GF-D8 (cell line): ENCODE measurements at places on chromosomes 1 and 21.

DNA sequence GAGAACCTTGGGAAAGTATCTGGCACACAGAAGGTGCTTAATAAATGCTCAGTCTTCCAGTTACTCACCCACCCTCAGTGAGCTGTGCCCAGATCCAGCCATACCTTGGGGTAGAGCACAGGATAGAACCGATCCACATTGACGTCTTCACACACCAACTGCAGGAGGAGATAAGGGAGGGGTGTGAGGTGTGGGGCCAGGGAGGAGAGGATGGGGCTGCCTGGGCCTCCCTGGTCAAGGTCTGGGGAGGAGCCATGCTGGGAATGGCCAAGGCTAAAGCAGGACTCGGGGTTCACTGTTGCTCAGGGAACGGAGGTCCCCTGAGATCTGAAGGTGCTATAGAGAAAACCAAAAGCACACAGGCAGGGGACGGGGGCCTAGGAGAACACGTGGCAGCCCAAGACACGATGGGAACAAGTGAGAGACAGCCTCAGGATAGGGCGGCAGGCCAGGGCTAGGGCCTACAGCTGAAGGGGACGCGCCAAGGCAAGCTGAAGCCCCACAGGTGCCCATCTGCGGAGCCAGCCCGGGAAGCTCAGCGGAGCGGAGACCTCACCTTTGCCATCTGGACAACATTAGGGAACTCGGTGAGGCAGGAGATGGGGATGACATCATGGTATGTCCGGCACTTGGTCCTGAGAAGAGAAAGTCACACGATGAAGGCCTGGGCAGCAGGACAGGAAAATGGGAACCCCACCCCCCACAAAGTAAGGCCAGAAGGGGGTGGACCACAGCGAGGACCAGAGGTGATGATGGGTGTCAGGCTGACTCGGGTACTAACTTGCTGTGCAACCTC is 55.9 kb downstream of the RAP1GAP start:
- no peak for DNase-seq

- DNase-seq = no peak
Observed at GRCh38 chr1:193799948-193800690, 613.7 kb upstream of the B3GALT2 start.

GRCh38 chr1:232629250-232630046 is 485 bp downstream of the SIPA1L2 start:
- DNase-seq = no peak

- DNase-seq = no peak
Observed at GRCh38 chr1:224884361-224884801, 45.1 kb upstream of the DNAH14 start.

GRCh38 chr1:45152126-45152525 is 54.3 kb downstream of the ZSWIM5 start:
- DNase-seq = no peak

DNA sequence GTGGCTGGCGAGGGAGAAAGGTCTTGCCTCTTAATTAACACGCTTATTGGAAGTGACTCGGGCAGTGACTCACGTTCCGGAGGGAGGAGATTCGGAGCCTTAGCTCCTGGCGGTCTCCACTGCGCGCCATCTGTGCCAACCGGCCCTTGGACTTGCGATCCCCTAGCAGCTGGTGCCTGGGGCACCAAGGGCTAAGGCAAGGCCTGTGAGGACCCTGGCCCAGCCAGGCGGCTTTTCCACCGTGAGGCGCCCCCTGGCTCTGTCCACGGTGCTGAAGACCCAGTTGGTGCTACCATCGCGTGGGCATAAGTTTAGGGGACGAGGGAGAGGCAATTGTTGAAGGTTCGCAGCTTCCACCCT is 1.3 kb upstream of the SYT6 start:
- DNase-seq = no peak

- DNase-seq = no peak
Observed at GRCh38 chr1:93093332-93094006, 14.4 kb downstream of the MTF2 start.

GRCh38 chr1:21384620-21385019 is 55.3 kb upstream of the NBPF3 start:
- no peak for DNase-seq

GRCh38 chr1:232149287-232150201 is 480.4 kb downstream of the SIPA1L2 start:
- DNase-seq = no peak

DNA sequence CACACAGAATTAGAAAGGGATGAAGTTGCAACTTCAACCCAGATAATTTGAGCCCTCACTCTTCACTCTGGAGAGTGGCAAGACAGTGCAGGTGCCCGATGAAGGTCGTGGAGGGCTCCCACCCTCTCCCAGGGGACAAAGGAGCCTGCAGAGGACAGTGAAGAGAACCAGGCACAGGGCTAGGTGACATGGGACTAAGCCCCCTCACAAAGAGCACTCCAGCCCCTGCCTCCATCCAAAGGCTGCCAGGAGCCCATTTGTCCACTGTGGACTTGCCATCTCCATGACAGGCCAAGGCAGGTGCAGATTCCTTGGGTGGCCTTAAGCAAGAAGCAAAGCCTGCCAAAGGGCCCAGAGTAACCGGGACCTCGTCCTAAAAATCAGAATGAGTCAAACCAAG is 15.1 kb downstream of the ERRFI1 start:
- no peak for DNase-seq

GRCh38 chr1:84611796-84612195 is 37.6 kb upstream of the CTBS start:
- DNase-seq = no peak

GRCh38 chr1:161884475-161884874 is 118.4 kb downstream of the ATF6 start:
- DNase-seq = no peak

- no peak for DNase-seq
Observed at GRCh38 chr1:84701376-84701775, 11.1 kb upstream of the SSX2IP start.

DNA sequence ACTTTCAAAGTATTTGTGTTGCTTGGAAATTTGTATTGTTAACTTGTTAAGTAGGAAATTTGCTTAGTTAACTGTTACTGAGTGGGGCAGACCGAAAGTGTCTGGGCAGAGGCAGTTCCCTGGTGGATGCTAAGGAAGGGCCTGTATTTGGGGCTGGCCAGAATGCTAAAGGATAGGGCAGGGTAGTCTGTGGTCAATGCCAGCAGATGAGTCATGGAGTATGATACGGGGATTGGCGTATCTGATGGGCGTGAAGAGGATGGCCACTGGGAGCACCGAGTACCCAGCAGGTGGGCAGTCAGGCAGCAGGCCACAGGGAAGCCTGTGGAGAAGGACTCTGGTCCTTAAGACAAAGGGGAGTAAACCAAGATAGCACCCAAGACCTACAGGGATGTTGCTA is 46.6 kb upstream of the SCAF4 start:
- DNase-seq = no peak

GRCh38 chr1:23118957-23119792 is 49.5 kb downstream of the LUZP1 start:
- no peak for DNase-seq

DNA sequence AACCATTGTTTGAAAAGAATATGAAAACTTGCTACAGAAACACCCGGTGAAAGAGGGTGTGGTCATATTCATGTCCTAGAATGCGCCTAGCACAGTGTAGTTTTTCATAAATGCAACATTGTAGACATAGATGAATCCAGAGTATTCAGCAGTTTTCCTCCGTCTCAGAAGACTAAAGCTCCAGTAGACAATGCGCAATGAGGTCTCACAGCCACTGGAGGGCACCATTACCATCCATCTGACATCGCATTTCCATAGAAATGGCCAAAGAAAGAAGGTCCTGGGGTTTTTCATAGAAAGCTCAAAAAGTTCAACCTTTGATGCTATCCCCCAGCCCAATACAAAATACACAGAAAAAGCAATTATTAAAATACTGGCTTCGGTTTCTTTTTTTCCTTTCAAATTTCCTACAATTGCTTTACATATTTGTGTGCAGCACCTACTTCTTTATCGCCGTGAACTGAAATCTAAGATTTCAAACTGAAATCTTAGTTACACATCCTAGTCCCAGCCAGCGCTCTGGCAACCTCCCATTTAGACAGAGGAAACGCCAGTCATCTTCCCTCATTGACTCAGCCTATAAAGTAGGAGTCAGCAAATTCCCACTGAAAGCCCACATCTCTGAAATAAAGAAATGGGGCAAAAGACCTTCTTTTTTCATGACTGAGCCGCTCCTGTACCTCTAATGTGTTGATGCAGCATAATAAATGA is 3.9 kb upstream of the CD58 start:
- peak; percentile 24 for DNase-seq

DNA sequence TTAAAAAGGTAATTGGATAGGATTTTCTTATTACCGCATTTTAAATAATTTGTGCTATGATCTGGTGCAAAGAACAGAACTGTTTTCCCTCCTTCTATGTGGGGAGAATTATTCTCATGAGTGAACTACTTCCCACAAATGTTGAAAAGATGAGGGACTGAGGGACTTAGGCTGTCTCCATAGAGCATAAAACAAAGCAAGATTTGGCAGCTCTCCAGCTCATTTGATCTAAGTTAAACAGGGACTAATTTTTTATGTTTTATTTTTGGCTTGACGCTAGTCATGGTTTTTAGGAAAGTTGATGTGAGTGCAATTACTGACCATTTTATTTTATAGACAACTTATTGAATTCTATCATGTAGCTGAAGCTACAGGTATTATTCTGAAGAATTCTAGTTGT is 362.3 kb downstream of the HLX start:
- DNase-seq = no peak

GRCh38 chr1:36842448-36842847 is 191.9 kb downstream of the GRIK3 start:
- DNase-seq = no peak

GRCh38 chr1:10519016-10519417 is 44.3 kb downstream of the PEX14 start:
- no peak for DNase-seq

DNA sequence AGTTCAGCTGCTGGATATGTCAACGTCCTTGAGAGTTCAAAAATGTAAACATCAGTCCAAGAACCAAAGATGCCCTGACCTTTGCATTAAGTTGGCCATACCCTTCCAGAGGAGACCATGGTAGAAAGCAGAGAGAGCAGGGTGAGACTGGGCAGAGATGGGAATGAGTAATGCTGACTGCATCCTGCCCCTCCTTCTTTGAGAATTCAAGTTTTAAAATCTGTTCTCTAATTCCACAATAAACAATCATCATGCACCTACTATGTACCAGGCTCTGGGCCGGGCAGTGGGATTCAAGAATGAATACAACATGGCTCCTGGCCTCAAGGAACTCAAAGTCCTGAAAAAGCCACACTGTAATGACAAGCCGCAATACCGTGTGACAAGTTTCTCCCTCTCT is 3.9 kb upstream of the HAO2 start:
- no peak for DNase-seq

DNA sequence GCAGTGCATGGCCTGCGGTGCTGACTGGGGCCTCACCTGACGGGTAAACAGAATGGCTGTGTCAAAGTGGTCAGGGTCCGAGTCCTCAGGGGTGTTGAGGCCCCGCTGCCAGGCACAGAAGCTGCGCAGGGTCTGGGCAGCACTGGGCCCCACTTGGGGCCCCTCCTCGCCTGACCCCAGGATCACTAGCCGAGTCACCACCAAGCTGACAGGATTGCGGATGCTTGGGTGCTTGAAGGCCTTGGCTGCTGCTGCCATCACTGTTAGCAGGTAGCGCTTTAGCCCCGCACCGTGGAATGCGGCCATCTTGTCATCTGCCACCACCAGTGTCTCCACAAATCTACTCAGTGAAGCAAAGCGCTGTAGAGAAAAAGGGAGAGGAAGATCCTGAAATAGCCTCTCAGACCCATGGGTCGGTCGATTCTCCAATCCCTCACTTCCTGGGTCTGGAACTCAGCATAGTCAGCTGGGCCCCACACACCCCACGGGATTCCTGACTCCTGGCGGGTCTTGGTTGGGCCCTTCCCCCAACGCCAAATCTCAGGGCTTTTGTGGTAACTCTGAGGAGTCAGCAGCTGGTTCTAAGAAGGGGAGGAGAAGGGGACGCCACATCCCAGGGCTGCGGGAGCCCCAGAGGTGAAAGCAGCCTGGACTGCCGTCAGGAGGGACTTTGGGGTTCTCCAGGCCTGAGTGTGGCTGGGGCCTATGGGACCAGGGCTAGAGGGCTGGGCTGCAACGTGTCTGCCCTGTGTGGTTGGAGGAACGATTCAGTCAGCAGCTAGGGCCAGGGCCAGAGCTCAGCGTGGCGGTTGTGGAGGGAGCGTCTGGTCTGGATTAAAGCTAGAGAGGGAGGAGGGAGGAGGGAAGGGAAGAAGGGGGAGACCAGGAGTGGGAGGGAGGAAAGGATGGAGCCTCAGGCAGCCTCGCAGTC is 2.1 kb downstream of the ADAMTS4 start:
- no peak for DNase-seq

DNA sequence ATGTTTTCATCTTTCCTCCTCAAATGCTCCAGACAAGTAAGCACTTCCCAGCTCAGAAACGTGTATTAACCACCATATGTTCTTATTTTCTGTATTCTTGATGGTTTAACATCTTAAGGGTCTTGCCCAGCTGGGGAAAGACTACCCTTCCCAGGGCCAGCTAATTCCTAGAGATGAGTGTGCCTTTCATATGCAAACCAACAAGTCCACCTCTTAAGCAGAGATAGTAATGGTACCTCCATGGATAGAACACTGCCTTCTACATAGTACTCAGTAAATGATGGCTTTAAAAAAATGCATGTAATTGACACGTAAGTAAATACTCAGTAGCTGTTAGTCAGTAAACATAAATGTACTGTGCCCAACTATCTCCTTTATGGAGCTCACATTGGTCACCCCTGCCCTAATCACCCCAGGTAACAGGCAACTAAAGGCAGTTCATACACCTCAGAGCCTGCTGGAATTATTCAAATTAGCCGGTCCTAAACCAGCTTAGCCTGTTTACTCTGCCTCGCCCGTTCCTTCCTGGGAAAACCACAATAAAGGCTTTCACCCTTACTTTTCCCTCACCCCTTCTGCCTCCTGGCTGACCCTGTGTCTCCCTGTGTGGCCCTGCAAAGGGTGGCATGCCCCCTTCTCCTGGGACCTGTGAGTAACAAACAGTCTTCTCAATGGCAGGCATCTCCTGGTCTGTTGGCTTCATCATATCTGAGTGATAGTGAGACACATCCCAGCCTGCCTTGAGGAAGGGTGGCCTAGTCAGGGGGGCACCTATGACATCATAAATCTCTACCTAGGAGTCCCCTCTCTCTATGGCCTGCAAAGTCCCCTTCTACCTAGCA is 40.1 kb upstream of the KLHDC7A start:
- no peak for DNase-seq

DNA sequence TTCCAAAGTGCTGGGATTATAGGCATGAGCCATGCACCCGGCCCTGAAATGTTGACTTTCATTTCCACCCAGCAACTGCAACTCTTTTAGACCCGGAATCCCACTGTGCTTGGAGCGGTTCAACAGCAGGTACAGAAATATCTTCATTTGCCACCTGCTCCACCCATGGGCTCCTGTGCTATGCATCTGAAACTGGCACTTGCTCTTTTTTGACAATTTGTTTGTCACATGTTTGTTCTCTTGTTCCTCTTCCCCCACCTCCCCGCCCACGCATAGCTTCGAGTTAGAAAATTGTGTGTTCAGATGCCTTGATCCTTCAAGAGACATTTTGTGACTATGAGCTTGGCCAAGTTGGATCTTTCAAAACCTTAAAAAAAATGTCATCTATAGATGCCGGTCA is 2.4 kb upstream of the IFNLR1 start:
- no peak for DNase-seq
